Airway epithelial cell (primary cell): ENCODE measurements at places on chromosomes 2 and 18. TPM values are rescaled to one million over a fixed set of nuclear protein-coding genes. Genes with fewer than 3 reads are reported as not detected.

IL36B gene
- total RNA-seq = not detected in 2 replicates

SH3BP4 gene
- 20.7 and 35.1 TPM in 2 replicates for total RNA-seq

ELOA2 gene
- total RNA-seq = not detected in 2 replicates

CERKL gene
- not detected in 2 replicates for total RNA-seq

IKZF2 gene
- total RNA-seq = 14.9 and 20.2 TPM in 2 replicates

YWHAQ gene
- total RNA-seq = 344 and 408 TPM in 2 replicates

LOXL3 gene
- 0.33 and 0.56 TPM in 2 replicates for total RNA-seq

CD28 gene
- total RNA-seq = not detected in 2 replicates

ACOXL gene
- 0.05 and 0.21 TPM in 2 replicates for total RNA-seq

SATB2 gene
- total RNA-seq = 0.28 and 0.42 TPM in 2 replicates

CNTNAP5 gene
- total RNA-seq = not detected in 2 replicates

SLC8A1 gene
- 1.1 TPM in 2 replicates for total RNA-seq

NETO1 gene
- 0.14 TPM in 1 of 2 replicates, not detected in the other for total RNA-seq

PTPRN gene
- 0.49 TPM in 1 of 2 replicates, not detected in the other for total RNA-seq

GREB1L gene
- total RNA-seq = 1.5 and 1.7 TPM in 2 replicates

SERPINB13 gene
- total RNA-seq = 44.9 and 63.0 TPM in 2 replicates

ANKRD44 gene
- total RNA-seq = 1.3 and 1.5 TPM in 2 replicates

ZNF892 gene
- total RNA-seq = 2.5 and 2.7 TPM in 2 replicates

ANKRD36C gene
- total RNA-seq = 3.2 and 6.1 TPM in 2 replicates

HMSD gene
- 0.56 and 1.3 TPM in 2 replicates for total RNA-seq

SLC16A14 gene
- total RNA-seq = 2.4 and 3.7 TPM in 2 replicates

CYP27A1 gene
- 0.37 and 0.56 TPM in 2 replicates for total RNA-seq

CNGA3 gene
- not detected in 2 replicates for total RNA-seq

AMMECR1L gene
- 9.2 and 13.8 TPM in 2 replicates for total RNA-seq

NT5DC4 gene
- not detected in 2 replicates for total RNA-seq

VWA3B gene
- not detected in 2 replicates for total RNA-seq

DNAH7 gene
- 0.07 and 0.09 TPM in 2 replicates for total RNA-seq

TSHZ1 gene
- total RNA-seq = 5.0 and 6.7 TPM in 2 replicates

GALR1 gene
- total RNA-seq = not detected in 2 replicates

ALKAL2 gene
- not detected in 2 replicates for total RNA-seq

IL18RAP gene
- not detected in 2 replicates for total RNA-seq

ERBB4 gene
- 0.09 TPM in 1 of 2 replicates, not detected in the other for total RNA-seq

KCNIP3 gene
- 0.23 and 0.99 TPM in 2 replicates for total RNA-seq
